ENCODE measurements at places on chromosomes 7 and 10.

DNA sequence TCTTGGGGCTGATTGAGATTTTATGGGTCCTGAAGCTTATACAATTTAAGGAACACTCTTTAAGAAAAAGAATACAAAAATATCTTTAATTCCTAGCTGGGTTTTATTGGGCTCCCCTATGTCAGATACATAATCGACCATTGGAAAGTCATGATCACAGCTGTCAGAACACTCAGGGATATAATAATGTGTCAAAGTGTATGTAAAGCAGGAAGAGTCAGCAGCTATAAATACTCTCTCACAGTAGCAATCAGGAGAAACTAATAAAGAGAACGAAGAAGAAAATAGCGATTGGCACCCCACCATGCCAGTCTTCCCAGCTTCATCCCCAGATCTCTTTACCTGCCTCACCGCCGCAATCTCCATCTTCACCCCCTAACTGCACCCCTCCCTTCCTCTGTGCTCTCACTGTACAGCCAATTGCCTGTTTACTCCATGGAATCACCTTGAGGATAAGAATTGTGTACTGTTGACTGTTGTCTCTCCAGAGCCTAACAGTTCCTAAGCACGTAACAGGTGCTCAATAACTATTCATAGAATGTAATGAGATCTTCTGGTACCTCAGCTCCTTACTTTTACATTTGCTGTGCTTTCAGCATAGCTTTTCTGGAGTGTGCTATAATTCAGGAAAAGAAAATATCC is 24.0 kb upstream of the WNT8B start:
- DNase-seq = no peak

GRCh38 chr10:29386342-29386999 is 97.6 kb downstream of the LYZL1 start:
- DNase-seq = peak; percentile 58

DNA sequence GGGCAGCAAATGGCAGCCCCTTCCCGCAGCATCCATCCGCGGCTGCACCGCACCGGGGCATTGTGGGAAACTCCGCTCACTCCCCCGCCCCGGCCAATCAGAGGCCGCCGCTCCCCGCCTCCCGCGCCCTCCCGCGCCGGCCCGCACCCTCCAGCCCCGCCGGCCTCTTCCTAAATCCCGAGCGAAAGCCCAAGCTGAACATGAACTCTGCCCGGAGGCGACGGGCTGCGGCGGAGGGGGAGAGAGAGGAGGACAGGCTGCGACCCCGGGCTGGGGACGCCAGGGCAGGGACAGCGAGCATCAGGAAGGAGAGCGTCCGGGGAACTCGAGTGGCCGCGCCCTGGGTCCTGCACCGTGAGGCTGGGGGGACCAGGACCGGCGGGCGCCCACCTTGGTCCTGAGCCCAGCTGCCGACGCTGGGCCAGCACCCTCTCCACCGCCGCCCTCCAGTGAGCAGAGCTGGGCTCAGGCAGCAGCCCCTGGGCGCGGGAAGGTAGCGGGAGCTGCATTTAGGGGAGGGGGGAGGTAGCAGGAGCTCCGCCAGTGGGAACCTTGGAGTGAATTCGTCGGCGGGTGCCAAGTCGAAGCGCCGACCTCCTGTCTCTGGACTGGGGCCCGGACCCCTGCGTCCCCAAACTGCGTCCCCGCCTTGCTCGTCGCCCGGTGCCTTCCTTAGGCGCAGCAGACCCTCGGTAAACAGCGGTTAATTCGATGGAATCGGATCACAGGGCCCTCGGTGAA is at the start of gene DGKI:
Gene DGKI, minus strand, starts transcription at position 148 of the 741 bp plus-strand sequence.
- peak; percentile 53 for DNase-seq

DNA sequence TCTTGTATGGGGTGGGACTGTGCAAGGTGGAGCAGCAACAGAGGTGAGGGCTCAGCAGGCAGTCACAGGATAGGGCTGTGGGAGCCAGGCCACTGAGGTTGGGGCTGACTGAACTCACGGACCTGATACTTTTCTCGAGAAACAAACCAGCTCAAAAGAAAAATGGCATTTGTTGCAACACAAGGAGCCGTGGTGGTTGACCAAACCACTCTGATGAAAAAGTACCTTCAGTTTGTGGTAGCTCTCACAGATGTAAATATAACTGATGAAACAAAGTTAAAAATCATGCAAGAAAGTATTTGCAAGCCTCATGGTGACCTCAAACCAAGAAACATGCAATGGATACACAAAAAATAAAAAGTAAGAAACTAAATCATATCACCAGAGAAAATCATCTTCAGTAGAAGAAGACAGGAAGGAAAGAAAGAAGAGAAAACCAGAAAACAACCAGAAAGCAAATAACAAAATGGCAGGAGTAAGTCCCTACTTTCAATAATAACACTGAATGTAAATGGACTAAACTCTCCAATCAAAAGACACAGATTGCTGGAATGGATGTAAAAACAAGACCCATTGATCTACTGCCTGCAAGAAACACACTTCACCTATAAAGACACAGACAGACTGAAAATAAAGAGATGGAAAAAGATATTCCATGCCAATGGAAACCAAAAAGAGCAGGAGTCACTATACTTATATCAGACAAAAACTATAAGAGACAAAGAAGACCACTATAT is 48.9 kb upstream of the DUSP5 start:
- no peak for DNase-seq

DNA sequence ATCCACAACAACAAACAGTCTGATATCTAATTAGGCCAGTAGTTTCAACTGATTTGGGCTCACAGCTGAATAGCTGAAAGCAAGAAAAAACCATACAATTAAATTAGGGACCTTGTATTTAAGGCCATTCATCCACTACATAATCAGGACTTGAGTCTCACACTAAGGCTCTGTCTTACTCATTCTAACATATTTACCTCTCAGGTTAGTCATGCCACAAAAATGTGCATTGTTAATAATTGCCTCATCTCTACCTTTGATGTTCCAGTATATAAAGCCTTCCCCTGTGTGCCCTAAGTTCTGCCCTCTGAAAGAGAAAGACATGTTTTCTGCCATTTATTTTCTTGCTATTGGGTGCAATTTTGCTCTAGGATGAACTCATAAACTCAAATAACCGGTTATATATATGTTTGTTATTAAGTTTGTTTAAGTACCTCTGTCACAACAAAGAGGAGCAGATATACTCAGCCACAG is 5.3 kb upstream of the C1GALT1 start:
- no peak for DNase-seq

- DNase-seq = no peak
Measured at GRCh38 chr10:132156382-132156781, 30.4 kb upstream of the DPYSL4 start.

DNA sequence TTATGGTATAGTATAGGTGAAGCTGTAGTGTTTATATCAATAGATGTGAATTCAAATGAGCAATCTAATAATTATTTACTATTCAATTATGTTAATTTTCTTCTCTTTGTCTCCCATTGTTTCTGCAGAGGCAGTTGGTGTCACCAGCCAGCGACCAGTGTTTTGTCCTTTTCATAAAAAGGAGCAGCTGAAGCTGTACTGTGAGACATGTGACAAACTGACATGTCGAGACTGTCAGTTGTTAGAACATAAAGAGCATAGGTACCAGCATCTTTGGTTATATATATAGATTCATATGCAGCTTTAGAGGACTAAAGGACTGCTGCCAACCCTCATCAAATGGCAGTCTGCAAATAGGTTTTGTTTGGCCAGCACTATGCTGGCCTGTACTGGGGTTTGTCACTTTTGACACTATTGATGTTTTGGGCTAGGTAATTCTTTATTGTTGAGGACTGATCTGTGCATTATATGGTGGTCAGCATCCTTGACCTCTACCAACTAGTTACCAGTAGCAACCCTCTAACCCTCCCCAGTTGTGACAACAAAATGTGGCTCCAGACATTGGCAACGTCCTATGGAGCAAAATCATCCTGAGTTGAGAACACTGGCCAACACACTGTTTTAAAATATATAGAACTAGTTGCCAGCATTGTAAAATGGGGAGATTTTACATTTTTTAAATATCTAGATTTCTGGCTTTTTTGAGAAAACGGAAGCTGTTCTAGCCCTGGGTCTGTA is 59.2 kb downstream of the TRIM24 start:
- no peak for DNase-seq

- DNase-seq = no peak
Measured at GRCh38 chr7:23685731-23686130, 5.7 kb downstream of the FAM221A start.

DNA sequence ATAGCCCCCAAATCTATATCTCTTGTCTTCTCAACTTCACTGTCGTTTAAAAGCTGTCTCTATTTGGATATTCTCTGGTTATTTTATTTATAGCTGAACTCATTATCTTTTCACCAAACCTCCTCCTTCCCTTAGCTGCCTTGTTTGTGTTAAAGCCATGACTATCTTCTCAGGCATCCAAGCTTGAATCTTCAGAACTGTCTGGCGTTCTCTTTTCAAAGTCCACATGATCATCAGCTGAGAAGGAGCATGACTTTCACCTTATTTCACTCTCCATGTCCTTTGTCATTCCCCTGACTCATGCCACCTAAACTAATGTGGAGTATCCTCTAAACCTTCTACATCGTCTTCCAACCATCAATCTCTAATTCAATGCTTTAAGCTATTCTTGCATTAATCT is 5.7 kb upstream of the GLCCI1 start:
- DNase-seq = no peak

DNA sequence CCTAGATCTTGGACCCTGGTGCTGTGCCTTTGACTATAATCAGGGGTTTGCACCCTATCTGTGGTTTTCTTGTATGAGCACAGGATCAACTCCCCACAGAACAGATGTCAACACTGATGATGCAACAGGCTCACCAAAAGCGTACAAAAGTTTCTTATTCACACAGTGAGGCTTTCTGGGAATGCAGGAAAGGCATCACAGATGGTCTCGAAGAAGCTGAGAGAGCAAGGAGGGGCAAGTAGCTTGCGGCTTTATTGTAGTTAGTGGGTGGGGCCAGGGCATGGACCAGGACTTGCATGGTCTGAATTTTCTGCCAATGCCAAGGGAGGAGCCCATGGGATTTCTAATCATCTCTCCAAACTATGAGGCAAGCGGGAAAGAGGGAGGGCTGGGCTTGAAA is 46.2 kb downstream of the SEC61G start:
- no peak for DNase-seq

Data from NCI-H1105 treated with DMSO at 0.1 percent for 48 hours (cell line).